ENCODE measurements at places on chromosomes 13 and 19. TPM values are rescaled to one million over a fixed set of nuclear protein-coding genes. Genes with fewer than 3 reads are reported as not detected.

HSH2D gene
- not detected for total RNA-seq

DCLK1 gene
- 0.92 TPM for total RNA-seq

KLC3 gene
- total RNA-seq = 1.4 TPM

EFNB2 gene
- 5.7 TPM for total RNA-seq

BRCA2 gene
- total RNA-seq = 4.7 TPM

SPACA4 gene
- total RNA-seq = not detected

ZIC5 gene
- total RNA-seq = 2.7 TPM

NCAN gene
- 0.01 TPM for total RNA-seq

Measured in A549 treated with Hydrocortisone at 1 μM for 4 hours (cell line).